NCI-H187 treated with DMSO at 0.1 percent for 48 hours (cell line): ENCODE measurements at places on chromosomes 13 and 19.
A peak's percentile ranks its signal among the peaks of the same experiment; 100 is the strongest.

- no peak for DNase-seq
Measured at GRCh38 chr19:5026706-5027273, 57.9 kb downstream of the KDM4B start.

DNA sequence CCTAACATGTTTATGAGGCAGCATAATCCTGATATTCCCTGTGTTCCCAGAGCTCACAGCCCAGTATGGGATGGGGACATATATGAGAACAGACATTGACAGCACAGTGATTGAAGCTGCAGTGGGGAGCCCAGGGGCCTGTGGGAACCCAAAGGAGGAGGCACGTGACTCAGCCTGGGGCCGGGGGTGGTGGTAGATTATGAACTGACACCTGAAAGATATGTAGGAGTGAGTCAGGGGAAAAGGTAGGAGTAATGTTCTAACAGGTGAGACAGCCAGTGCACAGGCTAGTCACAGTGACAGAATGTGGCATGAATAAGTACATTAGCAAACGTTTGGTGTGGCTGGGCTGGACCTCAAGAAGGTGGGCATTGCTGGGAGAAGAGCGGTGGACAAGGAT is 29.0 kb downstream of the CKM start:
- no peak for DNase-seq

- DNase-seq: no peak
Measured at GRCh38 chr19:42403586-42403985, 13.5 kb upstream of the CNFN start.

GRCh38 chr13:91459485-91459884 is 61.1 kb downstream of the GPC5 start:
- no peak for DNase-seq

DNA sequence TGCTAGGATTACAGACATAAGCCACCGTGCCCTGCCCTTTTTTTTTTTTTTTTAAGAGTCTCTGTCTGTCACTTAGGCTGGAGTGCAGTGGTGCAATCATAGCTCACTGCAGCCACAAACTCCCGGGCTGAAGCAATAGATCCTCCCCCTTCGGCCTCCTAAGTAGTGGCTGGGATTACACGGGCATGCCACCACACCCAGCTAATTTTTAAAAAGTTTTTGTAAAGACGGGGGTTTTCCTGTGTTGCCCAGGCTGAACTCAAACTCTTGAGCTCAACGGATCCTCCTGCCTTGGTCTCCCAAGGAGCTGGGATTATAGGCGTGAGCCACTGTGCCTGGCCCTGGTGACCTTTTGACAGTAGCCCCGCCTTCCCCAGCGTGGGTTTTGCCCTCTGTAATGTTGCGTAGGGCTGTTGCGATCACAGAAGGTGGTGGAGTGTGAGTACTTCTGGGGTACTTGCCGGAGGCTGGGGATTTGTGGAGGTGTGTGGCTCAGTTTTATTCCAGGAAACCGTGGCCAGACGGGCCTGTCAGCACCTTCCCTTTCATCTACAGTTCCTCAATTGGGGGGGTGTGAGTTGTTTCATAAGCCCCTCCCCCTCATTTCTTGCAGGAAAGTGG is 11.6 kb upstream of the RETN start:
- DNase-seq: no peak

DNA sequence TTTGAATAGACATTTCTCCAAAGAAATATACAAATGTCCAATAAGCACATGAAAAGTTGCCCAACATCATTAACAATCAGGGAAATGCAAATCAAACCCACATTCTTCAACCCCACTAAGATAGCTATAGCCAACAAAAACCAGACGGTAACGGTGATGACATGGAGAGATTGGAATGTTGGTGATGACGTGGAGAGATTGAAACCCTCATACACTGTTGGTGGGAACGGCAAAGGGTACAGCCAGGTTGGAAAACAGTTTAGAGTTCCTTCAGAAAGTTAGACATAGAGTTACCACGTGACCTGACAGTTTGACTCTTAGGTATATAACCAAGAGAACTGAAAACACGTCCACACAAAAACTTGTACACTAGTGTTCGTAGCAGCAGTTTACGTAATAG is 48.1 kb downstream of the TNFRSF19 start:
- DNase-seq: no peak

GRCh38 chr13:49669735-49670309 is 21.5 kb downstream of the EBPL start:
- DNase-seq: peak; percentile 15

DNA sequence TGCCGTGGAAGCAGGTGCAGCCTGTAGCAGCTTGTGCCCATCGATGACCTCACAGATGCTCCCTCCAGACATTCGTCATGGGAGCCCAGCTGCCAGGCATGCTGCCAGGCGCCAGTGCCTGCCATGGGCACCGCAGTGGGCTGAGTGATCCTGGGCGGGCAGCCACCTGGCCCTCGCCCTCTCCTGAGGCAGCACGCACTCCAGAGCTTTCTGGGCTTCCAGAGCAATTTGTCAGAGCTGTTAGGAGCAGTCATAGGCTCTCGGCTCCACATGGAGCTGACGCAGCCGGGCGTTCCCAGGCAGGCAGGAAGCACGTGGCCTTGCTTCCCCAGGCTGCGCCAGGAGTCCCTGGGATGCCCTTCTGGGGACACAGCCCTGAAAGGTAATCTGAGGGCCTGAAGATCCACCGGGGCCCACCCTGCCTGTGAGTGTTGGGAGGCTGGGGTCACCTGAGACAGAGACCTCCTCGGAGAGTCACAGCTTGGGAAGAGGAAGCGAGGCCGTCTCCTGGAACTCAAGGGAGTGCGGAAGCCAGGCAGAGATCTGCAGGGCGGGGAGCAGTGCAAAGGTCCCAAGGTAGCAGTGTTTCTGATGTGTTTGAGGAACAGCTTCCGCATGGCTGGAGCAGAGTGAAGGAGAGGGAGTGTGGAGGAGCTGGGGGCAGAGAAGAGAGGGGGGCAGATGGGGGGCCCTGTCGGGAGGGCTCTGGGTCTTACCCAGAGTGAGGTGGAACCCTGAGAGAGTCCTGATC is 50.6 kb downstream of the DPF1 start:
- DNase-seq: no peak

GRCh38 chr13:71115301-71115700 is 751.7 kb downstream of the DACH1 start:
- no peak for DNase-seq

- no peak for DNase-seq
Measured at GRCh38 chr19:51082611-51083010, at the start of gene KLK14. Gene KLK14 (minus strand): TSS chr19:51082887. CDS start chr19:51082614, 273 bp downstream.

DNA sequence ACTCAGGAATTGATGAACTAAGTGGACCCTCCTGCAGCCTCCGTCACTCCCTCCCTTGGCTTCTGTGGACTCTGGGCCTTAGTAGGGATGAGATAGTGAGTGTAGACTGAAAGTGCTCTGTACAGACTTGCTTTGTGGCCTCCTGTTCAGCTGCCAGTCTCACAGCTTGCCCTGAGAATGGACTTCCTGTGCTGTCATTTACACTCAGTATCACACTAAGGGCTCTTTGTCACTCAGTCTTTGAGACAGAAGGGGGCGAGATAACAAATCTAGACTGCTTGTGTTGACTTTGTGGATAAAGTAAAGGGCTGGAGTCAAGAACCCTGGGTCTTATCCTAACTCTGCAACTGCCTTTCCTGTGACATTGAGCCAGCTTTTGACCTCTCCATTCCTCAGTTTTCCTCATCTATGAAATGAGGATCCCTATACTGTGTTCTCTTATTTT is 21.0 kb upstream of the SPRY2 start:
- DNase-seq: no peak

DNA sequence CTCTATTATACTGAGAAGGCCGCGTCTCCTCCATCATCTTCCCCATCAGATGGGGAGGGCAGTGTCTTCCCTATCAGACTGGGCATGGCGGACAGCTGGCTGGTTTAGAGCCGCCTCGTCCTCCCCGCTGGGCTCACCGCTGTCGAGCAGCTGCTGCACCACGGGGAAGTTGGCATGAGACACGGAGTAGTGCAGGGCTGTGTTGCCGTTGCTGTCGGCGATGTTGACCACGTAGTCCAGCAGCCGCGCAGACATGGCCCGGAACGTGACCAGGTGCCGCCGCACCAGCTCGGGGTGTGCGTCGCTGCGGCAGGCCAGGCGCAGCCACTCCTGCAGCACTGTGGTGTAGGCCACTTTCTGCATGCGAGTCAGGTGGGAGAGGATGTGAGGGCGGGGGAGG is 18.8 kb upstream of the SPC24 start:
- no peak for DNase-seq

DNA sequence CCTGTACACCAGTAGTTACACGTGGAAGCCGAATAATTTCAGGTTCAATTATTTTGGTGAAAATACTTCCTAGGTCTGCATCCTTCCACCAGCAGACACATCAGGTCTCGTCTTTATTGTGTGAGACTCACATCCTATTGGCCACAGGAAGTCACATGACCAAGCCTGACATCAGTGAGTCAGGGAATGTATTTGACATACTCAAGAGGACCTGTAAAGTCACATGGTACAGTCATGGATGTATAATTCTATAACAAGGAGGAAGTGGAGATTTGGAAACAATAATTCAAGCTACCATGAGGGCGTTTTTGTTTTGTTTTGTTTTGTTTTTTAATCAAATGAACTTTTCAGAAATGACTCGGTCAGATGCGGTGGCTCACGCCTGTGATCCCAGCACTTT is 9.3 kb upstream of the HIF3A start:
- DNase-seq: no peak

- no peak for DNase-seq
Measured at GRCh38 chr13:107882708-107883560, 332.4 kb downstream of the LIG4 start.

DNA sequence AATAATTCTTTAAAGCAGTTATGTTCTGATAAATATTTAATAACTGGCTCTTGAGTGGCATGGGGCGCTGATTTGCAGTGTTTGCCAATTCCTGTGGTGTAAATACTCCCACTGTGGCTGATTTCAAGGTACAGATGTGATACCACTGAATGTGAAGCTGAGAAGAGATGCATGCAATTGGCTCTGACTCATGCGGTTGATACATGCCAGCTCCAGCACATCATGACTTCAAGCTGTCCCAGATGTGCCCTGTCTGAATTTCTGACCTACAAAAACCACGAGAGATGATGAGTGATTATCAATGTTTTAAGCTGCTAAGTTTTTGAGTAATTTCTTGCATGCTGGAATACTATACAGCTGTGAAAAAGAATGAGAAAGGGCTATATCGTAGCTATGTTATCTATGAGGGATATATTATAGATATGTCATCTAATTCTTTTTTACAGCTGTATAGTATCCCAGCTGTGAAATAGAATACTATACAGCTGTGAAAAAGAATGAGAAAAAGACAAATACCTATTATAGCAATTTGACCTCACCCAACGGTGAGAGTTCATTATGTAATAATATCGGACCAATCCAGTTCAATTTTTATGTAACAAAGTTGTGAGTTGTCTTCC is 7.6 kb upstream of the ACSBG2 start:
- DNase-seq: no peak

DNA sequence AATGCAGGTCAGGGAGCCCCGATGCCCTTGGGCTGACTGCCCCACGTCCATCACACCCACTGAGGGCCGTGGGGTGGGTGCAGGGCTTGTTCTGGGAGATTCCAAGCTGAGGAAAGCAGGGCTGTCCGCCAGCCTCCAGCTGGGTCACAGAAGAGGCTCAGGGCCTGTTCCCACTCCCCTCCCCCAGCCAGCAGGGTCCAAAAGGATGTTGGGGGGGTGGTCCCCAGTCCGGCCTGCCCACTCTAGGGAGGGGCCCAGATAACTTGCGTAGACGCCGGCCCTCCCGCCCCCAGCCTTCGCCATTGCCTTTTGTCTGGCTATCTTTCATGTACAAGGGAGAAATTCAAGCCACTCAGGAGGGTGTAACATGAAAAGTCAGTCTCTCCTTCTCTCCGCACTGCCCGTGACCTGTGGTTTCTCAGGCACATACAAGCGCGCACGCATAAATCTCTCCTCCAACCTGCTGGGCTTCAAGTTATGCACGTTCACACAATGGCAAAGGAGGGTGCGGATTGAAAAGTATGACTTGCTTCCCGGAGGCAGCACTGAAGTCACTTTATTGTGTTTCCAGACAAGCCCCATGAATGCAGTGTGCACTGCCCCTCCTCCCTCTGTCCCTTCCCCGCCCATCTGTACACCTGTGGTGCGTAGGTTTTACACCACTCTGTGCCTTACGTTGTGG is 20.2 kb downstream of the CARM1 start:
- peak; percentile 42 for DNase-seq

- DNase-seq: no peak
Measured at GRCh38 chr19:7981199-7981598, 24.2 kb downstream of the ELAVL1 start.

- no peak for DNase-seq
Measured at GRCh38 chr13:52931131-52931530, 82.7 kb upstream of the PCDH8 start.

DNA sequence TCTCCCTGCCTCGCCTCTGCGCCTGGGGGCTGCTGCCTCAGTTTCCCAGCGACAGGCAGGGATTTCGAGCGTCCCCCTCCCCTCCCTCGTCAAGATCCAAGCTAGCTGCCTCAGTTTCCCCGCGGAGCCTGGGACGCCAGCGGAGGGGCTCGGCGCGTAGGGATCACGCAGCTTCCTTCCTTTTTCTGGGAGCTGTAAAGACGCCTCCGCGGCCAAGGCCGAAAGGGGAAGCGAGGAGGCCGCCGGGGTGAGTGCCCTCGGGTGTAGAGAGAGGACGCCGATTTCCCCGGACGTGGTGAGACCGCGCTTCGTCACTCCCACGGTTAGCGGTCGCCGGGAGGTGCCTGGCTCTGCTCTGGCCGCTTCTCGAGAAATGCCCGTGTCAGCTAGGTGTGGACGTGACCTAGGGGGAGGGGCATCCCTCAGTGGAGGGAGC is 722 bp upstream of the ICAM1 start:
- DNase-seq: no peak

GRCh38 chr13:26932465-26932864 is 171.9 kb upstream of the GPR12 start:
- no peak for DNase-seq

DNA sequence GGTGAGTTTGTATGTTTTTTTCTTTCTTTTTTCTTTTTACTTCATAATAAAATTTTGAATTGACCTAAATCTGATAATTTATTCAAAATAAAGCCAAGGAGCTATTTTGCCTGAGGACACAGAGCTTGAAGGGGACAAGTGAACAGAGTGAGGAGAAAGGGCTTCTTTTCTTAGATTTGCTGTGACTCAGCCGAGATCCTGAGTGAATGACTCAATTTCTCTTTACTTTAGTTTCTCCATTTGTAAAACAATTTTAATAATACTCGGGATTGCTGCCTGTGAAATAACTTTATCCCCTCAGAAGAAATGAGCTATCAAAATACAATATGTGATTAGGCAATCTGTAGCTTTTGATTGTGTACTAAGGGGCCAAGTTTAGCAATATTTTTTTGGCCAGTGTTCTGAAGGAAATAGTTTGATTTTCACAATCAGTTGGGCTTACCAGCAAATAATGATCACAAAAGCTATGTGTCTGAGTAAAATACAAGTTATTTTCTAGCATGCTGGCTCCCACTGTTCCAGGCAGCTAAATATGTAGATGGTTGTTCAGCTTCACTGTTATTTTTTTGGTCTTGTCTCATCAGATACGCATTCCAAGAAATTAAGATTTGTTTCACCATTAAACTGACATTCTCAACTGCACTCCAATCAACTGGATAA is 437.5 kb downstream of the FGF9 start:
- no peak for DNase-seq

- DNase-seq: no peak
Measured at GRCh38 chr19:17001603-17002183, 24.9 kb downstream of the CPAMD8 start.
